Stimulated activated CD4-positive, alpha-beta T cell treated with anti-CD3 and anti-CD28 coated beads, Interleukin-1b, Interleukin-23, amount 100 ng/mL, for 48 hours (primary cell): ENCODE measurements at places on chromosomes 1 and 21.

DNA sequence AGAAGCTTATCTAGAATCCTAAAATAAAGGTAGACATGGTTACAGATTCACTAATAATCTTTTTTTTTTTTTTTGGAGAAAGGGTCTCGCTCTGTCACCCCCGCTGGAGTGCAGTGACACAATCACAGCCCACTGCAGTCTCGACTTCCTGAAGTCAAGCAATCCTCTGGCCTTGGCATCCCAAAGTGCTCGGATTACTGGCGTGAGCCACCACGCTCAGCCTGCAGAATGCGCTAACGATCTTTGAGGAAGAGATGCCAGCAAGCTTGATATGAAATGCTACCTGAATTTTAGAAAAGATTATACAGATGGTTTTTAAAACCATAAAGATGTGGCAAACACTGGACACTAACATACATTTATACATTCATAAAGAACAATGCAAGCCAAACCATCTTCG is 4.1 kb upstream of the GNPAT start:
- DNase-seq = no peak

- no peak for DNase-seq
Measured at GRCh38 chr21:38930066-38930465, 124.3 kb downstream of the ETS2 start.

DNA sequence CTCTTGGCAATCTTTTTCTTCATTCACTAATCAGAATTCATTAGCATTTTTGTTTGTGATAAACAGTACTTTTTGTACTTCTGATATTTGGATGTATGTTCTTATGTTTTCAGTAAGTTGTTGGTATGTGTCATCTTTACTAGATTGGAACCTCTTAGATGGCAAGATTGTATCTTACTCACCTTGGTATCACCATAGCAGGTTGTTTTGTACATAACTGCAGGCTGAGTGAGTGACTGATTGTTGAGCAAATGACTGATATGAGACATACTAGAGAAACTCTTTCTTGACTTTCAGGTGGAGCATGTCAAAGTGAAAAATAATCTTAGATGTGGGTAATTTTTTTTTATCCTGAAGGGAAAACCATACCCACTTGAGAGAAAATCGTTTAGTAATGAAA is 173.7 kb downstream of the CLEC20A start:
- DNase-seq = no peak

GRCh38 chr1:111639602-111640198 is 20.1 kb downstream of the RAP1A start:
- DNase-seq = no peak

DNA sequence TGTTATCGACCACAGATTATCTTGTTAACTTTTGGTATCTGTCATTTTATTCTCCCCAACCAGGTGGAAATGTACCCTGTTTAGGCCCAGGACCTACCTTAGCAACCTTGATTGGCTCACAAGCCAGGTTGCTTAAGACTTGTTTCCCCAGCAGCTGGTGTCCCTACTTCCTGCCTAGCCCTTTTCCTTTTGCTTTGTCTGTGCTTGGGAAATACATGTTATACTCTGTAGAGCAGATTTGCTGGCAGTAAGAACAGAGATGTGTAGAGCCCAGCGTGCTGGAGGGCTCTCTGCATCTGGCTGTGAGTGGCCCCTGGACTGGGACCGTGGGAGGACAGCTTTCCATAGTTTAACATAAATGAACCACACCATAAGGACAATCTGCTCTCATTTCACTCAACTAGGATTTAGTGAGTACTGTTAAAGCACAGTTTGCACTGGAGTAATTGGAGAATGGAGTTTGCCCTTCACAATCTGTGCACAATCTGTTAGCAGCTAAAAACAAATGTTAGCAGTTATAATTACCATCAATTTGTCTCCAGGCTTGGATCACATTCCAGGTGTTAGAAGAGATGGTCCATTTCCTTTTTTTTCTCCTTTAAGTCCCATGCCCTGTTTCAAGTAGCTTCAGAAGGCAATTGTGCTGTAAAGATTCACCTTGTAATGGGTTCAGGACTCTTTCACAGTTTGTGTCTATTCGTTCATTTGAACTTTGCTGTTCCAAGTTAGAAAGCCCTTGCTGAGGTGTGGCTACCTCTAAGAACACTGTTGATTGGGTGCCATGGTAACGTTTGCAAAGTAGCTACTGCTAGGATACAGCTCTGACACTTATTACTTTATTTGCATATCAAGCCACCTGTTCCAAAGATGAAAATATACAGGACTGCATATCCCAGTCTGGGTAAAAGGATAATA is at the start of gene APOBEC4:
Gene APOBEC4, minus strand, starts transcription at position 770 of the 915 bp plus-strand sequence. CDS start 4,535 bp downstream, outside the sequence.
- no peak for DNase-seq

- no peak for DNase-seq
Measured at GRCh38 chr21:38760762-38761155, 45.0 kb upstream of the ETS2 start.

DNA sequence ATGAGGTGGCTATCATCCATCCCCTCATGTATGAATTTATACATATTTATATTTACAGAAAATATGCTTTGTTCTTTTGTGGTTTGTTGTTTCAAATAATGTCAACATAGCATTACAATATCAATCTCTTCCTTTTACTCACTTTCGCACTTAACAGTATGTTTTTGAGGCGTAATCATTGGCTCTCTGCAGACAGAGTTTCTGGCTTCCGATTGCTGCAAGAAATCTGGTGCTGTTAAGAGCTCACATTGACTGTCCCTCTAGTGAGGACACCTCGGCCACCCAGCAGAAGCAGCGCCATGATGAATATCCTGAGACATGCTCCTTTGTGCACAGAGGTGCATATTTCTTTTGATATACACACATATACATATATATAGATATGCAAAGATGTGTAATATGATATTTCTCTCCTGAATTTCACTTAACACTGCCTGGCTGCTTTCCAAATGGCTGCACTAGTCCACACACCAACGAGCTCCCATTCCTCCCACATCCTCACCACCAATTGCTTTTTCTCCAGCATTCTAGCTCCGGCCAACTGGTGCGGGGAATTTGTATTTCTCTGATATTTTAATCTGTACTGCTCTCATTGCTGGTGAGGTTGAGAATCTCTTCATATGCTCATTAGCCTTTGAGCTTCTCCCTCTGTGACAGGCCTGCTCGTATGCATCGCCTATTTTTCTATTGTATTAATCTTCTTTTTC is 248.4 kb downstream of the SIPA1L2 start:
- DNase-seq = no peak

GRCh38 chr1:210124736-210125135 is 107.9 kb upstream of the SERTAD4 start:
- no peak for DNase-seq

- no peak for DNase-seq
Measured at GRCh38 chr1:165235155-165235776, 121.2 kb downstream of the LMX1A start.

DNA sequence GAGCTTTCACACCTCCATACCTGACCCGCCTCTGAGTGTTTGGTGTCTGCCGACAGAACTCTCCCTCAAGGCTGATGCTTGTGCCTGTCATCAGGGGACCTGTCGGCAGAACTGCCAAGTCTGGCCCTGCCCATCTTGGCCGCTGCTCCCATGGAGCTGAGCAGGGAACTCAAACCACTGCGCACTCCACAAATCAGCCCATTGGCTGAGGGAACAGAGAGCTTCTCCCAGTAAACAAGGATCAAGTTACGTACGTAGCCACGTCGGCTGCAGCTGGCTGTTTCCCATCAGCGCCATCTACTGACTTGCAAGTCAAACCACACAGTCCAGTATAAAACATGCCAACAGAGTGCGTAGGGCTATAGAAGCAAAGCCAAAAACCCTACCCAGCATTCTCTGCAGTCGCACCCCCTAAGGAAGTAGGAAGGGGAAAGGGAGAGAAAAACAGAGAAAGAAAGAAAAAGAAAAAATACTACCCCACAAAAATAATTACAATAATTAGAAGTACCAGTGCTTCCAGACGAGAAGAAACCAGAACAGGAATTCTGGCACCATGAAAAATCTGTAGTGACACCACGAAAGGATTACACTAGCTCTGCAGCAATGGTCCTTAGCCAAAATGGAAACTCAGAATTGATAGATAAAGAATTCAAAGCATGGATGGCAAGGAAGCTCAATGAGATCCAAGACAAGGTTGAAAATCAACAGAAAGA is 13.1 kb downstream of the KRTAP13-1 start:
- DNase-seq = no peak

DNA sequence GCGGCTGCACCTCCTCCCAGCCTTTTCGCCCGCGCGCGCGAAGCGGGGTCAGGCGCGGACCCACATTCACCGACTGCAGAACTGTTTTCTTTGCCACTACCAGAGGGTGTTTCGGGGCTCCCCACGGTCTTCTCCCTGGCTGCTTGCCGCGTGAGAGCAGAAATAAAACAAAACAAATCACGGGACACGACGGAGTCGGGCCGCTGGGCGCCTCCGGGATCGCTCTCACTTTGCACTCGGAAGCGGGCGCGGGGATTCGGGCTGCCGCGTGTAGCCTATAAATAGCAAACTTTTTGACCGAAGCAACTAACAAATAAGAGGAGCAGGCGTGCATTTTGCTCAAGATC is 412.3 kb upstream of the ESRRG start:
- no peak for DNase-seq
